Neural crest cell (in vitro differentiated cells): ENCODE measurements at places on chromosomes 1 and 21. TPM values are rescaled to one million over a fixed set of nuclear protein-coding genes. Genes with fewer than 3 reads are reported as not detected.

The TMPRSS15 gene
- total RNA-seq = not detected in 2 replicates

DNA sequence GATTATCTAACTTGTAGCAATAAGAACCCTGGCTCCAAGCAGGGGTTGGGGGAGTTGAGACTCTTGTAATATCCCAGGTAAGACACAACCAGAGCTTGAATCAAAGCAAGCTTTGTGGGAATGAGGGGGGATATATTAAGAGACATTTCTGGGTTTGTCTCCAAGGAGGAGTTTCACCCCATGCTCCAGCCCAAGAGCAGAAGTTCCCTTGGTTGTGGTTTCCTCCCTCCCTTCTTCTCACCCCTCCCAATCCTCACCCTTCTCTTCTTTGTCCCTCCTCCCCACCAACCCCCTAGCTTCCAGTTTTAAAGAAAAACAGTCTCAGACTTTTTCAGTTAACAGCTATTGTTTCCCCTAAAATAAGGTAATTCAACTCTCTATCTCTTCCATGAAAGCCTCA lies 11.9 kb downstream of the TRAF3IP3 start:
- no peak for DNase-seq

GRCh38 chr1:163083690-163084089 lies 14.5 kb downstream of the RGS4 start:
- no peak for DNase-seq

- peak; percentile 25 for DNase-seq
These were observed 289.8 kb downstream of the NTNG1 start for GRCh38 chr1:107430540-107431228.

The RRAGC gene
- 21.0 and 24.1 TPM in 2 replicates for total RNA-seq

DNA sequence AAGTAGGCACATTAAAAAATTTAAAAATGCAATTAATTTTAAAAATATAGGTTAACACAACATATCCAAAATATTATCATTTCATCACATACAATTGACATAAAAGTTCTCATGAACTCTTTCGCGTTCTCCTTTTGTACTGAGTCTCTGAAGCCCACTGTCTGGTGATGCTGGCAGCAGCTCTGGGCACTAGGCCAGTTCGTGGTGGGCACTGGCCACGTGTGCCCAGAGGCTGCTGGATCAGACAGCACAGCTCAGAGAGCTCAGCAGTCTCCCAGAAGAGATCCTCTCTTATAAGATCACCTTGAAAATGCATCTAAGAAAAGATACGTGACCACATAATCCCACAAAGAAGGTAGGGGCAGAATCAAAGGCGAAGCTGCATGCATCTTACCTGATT lies 9.9 kb downstream of the CEP104 start:
- no peak for DNase-seq

GRCh38 chr1:183841550-183841949 lies 36.6 kb downstream of the RGL1 start:
- DNase-seq = no peak

The SV2A gene
- 48.4 and 49.5 TPM in 2 replicates for total RNA-seq

- peak; percentile 57 for DNase-seq
These were observed at the start of gene PROX1 for GRCh38 chr1:213987927-213988506. Gene PROX1 (plus strand): TSS chr1:213987973. CDS start chr1:213996536, 8,563 bp downstream.

DNA sequence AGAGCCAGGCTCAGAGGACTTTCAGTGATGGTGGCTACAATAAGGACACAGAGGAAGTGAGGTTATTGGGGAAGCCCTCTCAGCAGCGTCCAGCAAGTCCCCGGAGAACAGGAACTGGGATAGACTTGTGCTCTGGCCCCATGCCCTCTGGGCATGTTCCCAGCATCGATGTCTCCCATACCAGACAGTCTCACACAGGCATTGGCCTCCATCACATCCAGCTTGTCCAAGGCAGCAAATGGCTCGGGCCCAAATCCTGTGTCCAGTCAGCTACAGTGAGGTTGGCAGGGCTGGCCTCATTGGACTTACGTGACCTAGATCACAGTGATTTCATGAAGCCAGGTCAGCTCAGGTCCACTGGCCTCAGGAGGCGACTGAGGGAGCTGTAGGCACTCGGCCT lies 19.6 kb upstream of the TMEM54 start:
- no peak for DNase-seq

DNA sequence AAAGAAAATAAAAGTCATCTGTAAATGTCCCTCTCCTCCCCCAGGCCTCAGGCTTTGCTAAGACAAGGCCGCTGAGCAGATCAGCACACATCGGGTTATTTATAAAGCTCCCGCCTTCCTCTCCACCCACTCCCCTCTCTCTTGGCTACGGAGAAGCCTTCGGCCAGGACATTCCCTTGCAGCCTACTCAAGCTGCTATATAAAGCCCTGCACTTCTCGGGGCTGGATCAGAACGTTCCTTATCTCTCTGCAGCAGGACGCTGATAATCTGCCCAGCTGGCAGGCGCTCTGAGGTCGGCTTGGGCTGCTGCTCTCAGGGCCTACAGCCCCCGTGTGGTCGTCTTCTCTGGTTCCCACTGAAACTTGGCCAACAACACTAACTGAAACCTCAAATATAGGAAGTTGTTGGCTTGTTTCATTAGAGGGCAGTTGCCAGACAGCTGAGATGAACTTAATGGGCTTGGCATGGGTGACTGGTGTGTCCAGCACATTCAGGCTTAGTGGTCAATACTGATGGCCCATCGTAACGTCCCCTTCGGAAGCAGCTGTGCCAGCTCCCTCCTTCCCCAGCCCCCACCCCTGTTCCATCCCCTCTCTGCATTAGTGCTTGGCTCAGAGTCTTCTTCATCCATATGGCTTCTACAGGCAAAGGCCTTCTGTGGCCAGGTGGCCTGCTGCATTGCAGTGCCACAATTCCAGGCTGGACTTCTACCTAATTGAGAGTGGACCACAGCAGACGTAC lies 64.6 kb downstream of the IER5 start:
- no peak for DNase-seq

GRCh38 chr1:169690489-169690888 lies 20.9 kb downstream of the SELL start:
- no peak for DNase-seq

GRCh38 chr21:36754241-36754898 lies 55.5 kb downstream of the SIM2 start:
- no peak for DNase-seq

DNA sequence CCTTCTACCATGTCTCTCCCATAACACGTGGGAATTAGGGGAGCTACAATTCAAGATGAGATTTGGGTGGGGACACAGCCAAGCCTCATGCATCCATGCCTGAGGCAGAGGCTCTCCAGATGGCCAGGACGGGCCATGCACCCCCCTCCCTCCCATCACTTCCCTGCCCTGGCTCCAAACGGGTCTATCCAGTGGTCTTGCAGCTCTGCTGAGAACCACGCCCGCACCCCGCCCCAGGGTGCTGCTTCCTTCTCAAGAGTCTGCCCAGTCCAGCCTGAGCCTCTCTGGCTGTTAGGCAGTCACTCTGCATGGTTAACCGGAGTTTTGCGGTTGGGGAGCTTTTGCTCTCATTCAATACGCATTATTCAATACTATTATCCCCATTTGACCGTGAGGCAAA lies 131.5 kb upstream of the TMEM51 start:
- DNase-seq = no peak

The DCST1 gene
- not detected in 2 replicates for total RNA-seq

- no peak for DNase-seq
These were observed 7.5 kb upstream of the DPT start for GRCh38 chr1:168736520-168736919.

GRCh38 chr1:28056129-28056925 lies 32.1 kb downstream of the EYA3 start:
- no peak for DNase-seq

The GBP6 gene
- total RNA-seq = not detected in 2 replicates

The LRRC71 gene
- not detected in 2 replicates for total RNA-seq

GRCh38 chr1:114558544-114558943 lies 22.9 kb downstream of the BCAS2 start:
- DNase-seq = no peak

The ERRFI1 gene
- total RNA-seq = 23.3 and 24.0 TPM in 2 replicates

GRCh38 chr1:67690411-67690810 lies 5.4 kb downstream of the GADD45A start:
- DNase-seq = no peak

DNA sequence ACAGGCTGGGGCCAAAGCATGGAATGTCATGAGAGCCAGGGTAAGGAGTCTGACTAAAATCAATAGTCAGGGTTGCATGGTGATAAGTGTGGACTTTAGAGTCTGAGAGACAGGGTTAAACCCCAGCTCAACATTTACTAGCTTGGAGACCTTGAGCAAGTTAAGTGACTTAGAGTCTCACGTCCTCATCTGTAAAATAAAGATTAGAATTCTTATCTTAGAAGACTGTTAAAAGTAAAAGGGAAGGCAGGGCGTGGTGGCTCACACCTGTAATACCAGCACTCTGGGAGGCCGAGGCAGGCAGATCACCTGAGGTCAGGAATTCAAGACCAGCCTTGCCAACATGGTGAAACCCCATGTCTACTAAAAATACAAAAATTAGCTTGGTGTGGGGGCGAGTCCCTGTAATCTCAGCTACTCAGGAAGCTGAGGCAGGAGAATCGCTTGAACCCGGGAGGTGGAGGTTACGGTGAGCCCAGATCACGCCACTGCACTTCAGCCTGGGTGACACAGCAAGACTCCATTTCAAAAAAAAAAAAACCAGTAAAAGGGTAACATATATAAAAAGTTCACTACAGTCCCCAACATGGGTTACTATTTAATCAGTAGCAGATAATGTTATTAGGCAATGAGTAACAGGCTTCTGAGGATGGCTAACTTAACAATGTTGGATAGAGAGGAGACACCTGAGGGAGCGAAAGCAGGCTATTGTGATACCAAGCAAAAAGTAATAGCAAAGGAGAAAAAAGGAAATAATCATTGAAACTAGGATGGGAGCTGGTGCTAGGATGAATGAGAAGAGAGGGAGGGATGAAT lies 20.8 kb downstream of the TMCO1 start:
- DNase-seq = no peak

GRCh38 chr21:23921670-23922418 lies 1685.4 kb downstream of the MRPL39 start:
- DNase-seq = no peak
